ENCODE measurements at places on chromosomes 1 and 21. TPM values are rescaled to one million over a fixed set of nuclear protein-coding genes. Genes with fewer than 3 reads are reported as not detected.

The NCDN gene
- 38.3 TPM for total RNA-seq

DNA sequence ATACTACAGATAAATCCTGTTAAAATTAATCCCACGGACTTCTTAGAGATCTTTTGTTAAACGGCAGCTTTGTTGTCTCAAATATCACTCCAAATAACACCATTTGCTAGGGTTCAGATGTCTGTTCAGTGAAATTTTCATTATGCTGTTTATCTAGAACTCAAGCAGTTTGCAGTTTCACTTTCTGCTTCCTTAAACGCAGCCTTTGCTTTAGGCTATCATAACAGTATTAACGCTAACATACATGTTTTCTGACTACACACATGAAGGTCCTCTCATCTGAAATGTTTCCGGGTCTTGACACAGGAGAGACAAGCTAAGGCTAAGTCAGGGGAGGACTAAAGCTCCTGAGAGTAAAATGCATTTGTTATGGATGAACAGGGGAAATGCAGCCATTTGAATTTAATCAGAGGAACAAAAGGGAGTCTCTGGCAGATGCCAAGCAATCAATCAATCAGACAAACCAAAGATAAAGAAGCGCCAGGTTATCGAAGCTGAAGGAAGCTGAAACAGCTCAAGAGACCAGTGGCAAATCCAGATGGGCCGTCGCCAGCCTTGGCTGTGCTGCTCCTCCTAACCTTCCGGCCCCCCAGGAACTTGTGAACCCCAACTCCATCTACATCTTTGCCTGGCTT, 16.9 kb downstream of the CCSAP start:
- H3K36me3 ChIP-seq = peaks cover 28% of the 10 kb centered on the region
- DNase-seq = no peak
- no peak overlapping the region for H3K27ac ChIP-seq
- no peaks in the 10 kb centered on the region for H3K27me3 ChIP-seq
- peaks cover 8% of the 10 kb centered on the region for H3K4me1 ChIP-seq

The GCSAML gene
- total RNA-seq = not detected

GRCh38 chr1:197180252-197180878, 33.9 kb upstream of the ASPM start:
- peaks cover 3% of the 10 kb centered on the region for H3K4me1 ChIP-seq
- H3K36me3 ChIP-seq = peaks cover 21% of the 10 kb centered on the region
- H3K4me3 ChIP-seq = no peak overlapping the region
- no peak overlapping the region for H3K27ac ChIP-seq
- no peak for DNase-seq

DNA sequence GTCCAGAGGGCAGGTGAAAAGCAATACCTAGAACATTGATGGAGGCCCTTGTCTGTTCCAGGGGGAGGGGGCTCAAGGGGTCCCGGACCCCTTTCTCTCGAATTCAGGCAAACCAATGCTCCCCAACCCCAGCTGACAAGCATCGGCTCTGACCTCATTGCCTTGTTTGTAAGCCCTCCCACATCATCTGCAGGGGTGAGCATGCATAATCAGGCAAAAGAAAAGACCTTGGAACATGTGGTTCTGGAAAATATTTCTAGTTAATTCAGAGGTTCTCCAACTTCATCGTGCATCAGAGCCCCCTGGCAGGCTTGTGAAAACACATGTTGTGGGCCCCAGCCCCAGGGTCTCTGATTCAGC, 231.3 kb downstream of the TOMM20 start:
- H3K27me3 ChIP-seq = no peaks in the 10 kb centered on the region
- H3K27ac ChIP-seq = no peak overlapping the region
- H3K36me3 ChIP-seq = no peaks in the 10 kb centered on the region
- DNase-seq = no peak
- H3K4me1 ChIP-seq = peaks cover 23% of the 10 kb centered on the region
- H3K4me3 ChIP-seq = no peak overlapping the region

The TTC34 gene
- 1.7 TPM for total RNA-seq

DNA sequence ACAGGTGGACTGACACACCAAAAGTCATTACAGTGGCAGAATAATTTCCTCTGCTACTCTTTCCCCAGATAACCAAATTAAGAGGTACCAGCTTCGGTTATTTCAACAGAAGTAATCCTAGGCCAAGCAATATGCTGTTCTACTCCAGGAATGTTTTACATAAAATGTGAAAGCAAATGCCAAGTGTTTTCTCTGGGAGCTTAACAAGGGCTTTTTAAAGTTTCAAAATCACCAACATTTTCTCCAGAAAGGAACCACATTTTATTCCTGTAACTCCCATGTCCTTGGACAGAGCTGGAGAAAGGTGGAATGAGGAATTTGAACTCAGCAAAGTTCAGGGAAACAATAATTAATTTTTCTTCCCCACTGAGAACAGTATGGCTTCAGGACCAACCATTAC, 27.2 kb downstream of the CNN3 start:
- DNase-seq = no peak
- H3K4me1 ChIP-seq = peaks cover 17% of the 10 kb centered on the region
- H3K27me3 ChIP-seq = no peaks in the 10 kb centered on the region
- H3K36me3 ChIP-seq = peaks cover 50% of the 10 kb centered on the region

The GPR61 gene
- total RNA-seq = not detected

- peak overlapping the region; percentile 88 for H3K4me3 ChIP-seq
- H3K27ac ChIP-seq = peak overlapping the region; percentile 73
- peaks cover 29% of the 10 kb centered on the region for H3K4me1 ChIP-seq
These were observed 1.9 kb downstream of the PABPC4 start for GRCh38 chr1:39574646-39575045.

The MATN1 gene
- total RNA-seq = 0.39 TPM

GRCh38 chr1:90899263-90899662, 122.6 kb downstream of the ZNF644 start:
- H3K4me1 ChIP-seq = no peaks in the 10 kb centered on the region
- no peak overlapping the region for H3K27ac ChIP-seq
- no peak overlapping the region for H3K4me3 ChIP-seq

GRCh38 chr1:154186177-154186576, 5.7 kb downstream of the TPM3 start:
- DNase-seq = no peak
- peaks cover 23% of the 10 kb centered on the region for H3K4me1 ChIP-seq
- no peak overlapping the region for H3K4me3 ChIP-seq
- peaks cover 22% of the 10 kb centered on the region for H3K27me3 ChIP-seq

The ACKR1 gene
- total RNA-seq = not detected

The TTC39A gene
- 1.3 TPM for total RNA-seq

DNA sequence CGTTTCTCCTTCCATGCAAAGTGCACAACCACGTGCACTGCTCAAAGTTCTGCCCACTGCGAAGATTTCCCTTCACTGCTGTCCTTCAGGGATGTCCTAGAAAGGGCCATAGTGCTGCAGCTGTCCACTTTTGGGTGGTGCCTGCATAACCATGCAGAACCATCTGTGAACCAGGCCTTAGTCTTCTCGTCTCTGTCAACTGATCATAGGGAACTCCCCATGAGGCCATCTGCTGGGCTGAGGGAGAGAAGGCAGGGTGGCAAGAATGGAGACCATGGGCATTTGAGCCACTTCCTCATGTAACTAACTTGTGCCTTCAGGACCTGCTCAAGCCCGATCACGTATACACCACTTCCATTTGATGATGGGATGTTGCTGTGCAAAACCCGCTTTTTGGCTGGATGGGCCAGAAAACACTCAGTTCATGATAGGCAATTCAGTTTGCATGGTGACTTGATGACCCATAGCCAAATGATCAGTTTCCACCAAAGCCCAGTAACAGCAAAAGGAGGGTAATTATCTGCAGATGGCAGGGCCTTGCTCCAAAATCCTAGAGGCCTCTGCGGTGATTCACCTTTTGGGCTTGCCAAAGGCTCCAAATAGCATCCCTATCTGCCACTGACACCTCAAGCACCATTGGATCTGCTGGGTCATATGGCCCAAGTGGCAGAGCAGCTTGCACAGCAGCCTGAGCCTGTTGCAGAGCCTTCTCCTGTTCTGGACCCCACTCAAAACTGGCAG, 9.5 kb downstream of the ST6GALNAC5 start:
- H3K27me3 ChIP-seq = no peaks in the 10 kb centered on the region
- peaks cover 6% of the 10 kb centered on the region for H3K4me1 ChIP-seq
- no peak overlapping the region for H3K4me3 ChIP-seq
- no peak for DNase-seq

DNA sequence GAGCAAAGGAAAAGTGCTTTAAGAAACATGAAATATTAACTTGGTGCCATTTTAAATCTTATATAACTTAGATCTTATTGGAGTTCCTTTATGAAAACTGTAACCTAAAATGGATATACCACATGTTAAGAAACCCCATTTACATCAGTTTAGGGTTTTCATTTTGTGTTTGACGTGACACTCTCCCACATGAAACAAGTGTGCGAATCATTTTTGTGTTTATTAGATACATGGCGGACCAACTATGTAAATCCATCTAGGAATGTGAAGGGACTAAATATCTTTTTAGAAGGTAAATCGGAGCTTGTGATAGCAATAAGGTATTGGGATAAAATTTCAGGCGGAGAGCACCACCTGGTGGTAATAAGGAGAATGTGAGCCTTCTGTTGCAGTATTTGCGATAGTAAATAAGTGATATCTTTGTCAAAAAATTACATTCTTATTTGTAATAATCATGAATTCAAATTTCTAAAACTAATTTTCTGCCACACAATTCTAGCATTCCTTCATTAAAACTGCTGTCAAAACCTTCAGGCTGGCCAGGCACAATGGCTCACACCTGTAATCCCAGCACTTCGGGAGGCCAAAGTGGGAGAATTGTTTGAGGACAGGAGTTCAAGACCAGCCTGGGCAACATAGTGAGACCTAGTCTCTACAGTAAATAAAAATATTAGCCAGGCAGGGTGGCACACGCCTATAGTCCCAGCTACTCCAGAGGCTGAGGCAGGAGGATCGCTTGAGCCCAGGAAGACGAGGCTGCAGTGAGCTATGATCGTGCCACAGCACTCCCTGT, 31.3 kb downstream of the SMAP2 start:
- no peaks in the 10 kb centered on the region for H3K27me3 ChIP-seq
- H3K4me1 ChIP-seq = peaks cover 9% of the 10 kb centered on the region
- H3K36me3 ChIP-seq = peaks cover 3% of the 10 kb centered on the region
- H3K27ac ChIP-seq = no peak overlapping the region
- H3K4me3 ChIP-seq = peak overlapping the region; percentile 68
- DNase-seq = no peak

The SLC22A15 gene
- 4.5 TPM for total RNA-seq

The FAM3B gene
- not detected for total RNA-seq

- peaks cover 25% of the 10 kb centered on the region for H3K4me1 ChIP-seq
- DNase-seq = no peak
- no peak overlapping the region for H3K4me3 ChIP-seq
- H3K27me3 ChIP-seq = no peaks in the 10 kb centered on the region
- no peaks in the 10 kb centered on the region for H3K36me3 ChIP-seq
These were observed 65.2 kb upstream of the TARBP1 start for GRCh38 chr1:234544087-234544579.

DNA sequence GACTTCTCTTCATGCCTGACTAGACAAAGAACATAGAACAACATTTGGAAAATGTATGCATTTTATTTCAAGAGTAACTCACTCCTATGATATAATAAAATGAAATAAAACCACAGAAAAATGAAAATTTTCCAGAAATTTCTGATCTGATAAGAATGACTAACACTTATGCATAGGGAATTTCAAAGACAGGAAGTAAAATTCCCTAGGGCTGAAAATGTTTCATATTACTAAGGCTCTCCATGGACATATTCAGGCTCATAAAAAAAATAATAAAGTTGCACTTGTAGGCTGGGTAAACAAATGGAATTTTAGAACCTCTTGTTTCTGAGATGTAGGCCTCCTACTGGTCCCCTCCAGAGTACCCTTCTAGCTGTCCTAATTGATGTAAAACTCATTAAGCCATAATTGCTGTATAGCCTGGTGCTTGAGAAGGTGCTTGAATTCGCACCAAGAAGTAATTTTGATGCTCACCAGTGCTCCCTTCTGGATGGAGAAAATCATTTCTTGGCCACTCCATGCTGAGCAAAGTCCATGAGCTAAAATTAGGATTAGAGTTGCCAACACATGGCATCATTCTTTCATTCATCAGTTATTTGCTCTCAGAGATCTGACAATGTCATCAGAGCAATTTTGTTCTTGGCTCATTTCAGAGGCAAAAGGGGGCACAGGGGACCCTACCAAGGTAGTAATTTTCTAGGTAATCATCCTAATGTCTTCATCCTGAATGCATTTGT, 641.0 kb upstream of the CAMK1G start:
- peaks cover 4% of the 10 kb centered on the region for H3K27me3 ChIP-seq
- DNase-seq = no peak
- H3K27ac ChIP-seq = no peak overlapping the region
- H3K4me3 ChIP-seq = no peak overlapping the region

DNA sequence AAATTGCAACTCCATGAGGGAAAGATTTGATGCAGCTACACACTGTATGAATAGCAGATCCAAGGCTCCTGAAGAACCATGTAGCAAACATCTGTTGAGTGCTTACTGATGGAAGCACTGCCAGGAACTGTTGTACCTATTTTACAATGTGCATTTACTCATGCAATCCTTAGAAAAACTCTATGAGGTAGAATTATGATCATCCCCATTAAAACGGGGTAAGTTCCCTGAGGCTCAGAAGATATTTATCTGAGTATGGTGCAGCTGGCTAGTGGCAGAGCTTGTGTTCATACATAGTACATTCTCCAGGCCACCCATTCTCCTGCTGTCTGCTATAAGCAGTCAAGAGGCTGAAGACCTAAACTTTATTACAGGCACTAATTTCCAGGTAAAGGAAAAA, 54.4 kb upstream of the C8B start:
- peaks cover 2% of the 10 kb centered on the region for H3K27me3 ChIP-seq
- no peaks in the 10 kb centered on the region for H3K36me3 ChIP-seq
- no peak for DNase-seq
- no peak overlapping the region for H3K27ac ChIP-seq
- H3K4me1 ChIP-seq = no peaks in the 10 kb centered on the region

- no peak for DNase-seq
- H3K27me3 ChIP-seq = no peaks in the 10 kb centered on the region
- H3K27ac ChIP-seq = no peak overlapping the region
These were observed 42.0 kb downstream of the ACOT7 start for GRCh38 chr1:6351480-6352137.

- peaks cover 26% of the 10 kb centered on the region for H3K4me1 ChIP-seq
- H3K27ac ChIP-seq = peak overlapping the region; percentile 41
- no peaks in the 10 kb centered on the region for H3K27me3 ChIP-seq
- H3K4me3 ChIP-seq = no peak overlapping the region
- H3K36me3 ChIP-seq = peaks cover 2% of the 10 kb centered on the region
- no peak for DNase-seq
These were observed 4.0 kb downstream of the ZBTB7B start for GRCh38 chr1:155006601-155007101.
